Common myeloid progenitor, CD34-positive (primary cell): ENCODE measurements at places on chromosomes 3 and 15.

DNA sequence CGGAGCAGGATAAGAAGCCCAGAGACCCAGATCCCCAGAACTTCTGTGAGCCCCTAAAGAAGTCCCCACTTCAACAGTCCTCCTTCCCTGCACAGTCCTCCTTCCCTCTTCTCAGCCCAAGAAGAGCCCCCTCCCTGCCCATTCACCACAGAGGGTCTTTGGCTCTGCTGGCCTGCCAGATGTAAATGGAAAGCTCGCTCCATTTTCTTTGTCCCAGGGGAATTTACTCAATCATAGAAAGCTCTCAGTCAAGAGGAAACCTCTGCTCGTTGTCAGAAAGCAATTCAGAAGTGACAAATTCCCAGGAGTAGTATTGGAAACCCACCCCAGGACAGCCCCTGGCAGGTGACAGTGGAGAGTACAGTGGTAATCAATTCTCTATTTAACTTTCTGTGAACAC lies 105.5 kb upstream of the SMAD3 start:
- H3K4me1 ChIP-seq: peaks cover 10% of the 10 kb centered on the region
- no peaks in the 10 kb centered on the region for H3K27me3 ChIP-seq
- H3K4me3 ChIP-seq: no peak overlapping the region
- H3K36me3 ChIP-seq: no peaks in the 10 kb centered on the region
- DNase-seq: no peak

- peaks cover 62% of the 10 kb centered on the region for H3K4me1 ChIP-seq
- H3K27ac ChIP-seq: no peak overlapping the region
- no peak for DNase-seq
- H3K36me3 ChIP-seq: no peaks in the 10 kb centered on the region
- no peaks in the 10 kb centered on the region for H3K27me3 ChIP-seq
These were observed 722 bp downstream of the STRA6 start for GRCh38 chr15:74201710-74202420.

GRCh38 chr3:69082805-69083204 lies 1.9 kb upstream of the ARL6IP5 start:
- peak; percentile 76 for DNase-seq
- peaks cover 83% of the 10 kb centered on the region for H3K4me1 ChIP-seq
- H3K4me3 ChIP-seq: no peak overlapping the region
- no peaks in the 10 kb centered on the region for H3K27me3 ChIP-seq
- H3K27ac ChIP-seq: peak overlapping the region; percentile 27

DNA sequence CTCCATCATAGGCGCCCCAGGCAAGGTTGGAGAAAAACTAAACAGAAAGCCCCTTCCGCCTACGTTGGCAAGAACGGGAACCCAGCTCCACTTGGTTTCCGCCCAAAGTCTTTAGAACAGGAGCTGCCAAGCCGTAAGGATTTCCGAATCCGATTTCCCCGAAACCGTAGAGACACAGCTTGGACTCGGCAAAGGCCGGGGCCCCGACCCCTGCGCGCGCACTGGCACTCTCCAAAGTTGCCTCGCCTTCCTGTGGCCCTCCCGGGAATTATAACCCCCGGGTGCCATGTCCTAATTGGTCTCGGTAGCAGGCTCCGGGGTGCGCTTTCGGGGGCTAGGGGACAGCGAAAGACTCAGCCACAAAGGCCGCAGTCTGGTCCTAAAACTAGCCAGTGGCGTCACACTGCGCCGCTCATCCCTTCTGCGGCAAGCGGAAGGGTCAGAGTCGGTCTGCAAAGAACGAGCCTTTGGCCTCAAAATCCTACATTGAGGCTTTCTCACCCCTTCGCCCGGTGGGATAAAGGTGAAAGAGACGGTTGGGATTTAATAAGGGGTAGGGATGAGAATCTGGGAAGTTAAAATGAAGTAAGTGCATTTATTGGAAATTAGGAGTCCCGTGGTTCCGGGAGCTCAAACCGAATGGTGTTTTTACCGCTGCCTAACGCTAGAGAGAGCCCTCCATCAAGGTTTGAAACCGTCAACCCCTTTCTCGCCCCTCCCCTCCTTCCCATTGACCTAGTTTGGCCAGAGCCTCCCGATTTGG lies 6.8 kb downstream of the BCL6 start:
- H3K27me3 ChIP-seq: peaks cover 2% of the 10 kb centered on the region
- DNase-seq: peak; percentile 80
- peak overlapping the region; percentile 86 for H3K4me3 ChIP-seq
- no peak overlapping the region for H3K27ac ChIP-seq
- H3K36me3 ChIP-seq: no peaks in the 10 kb centered on the region
- H3K4me1 ChIP-seq: peaks cover 70% of the 10 kb centered on the region

DNA sequence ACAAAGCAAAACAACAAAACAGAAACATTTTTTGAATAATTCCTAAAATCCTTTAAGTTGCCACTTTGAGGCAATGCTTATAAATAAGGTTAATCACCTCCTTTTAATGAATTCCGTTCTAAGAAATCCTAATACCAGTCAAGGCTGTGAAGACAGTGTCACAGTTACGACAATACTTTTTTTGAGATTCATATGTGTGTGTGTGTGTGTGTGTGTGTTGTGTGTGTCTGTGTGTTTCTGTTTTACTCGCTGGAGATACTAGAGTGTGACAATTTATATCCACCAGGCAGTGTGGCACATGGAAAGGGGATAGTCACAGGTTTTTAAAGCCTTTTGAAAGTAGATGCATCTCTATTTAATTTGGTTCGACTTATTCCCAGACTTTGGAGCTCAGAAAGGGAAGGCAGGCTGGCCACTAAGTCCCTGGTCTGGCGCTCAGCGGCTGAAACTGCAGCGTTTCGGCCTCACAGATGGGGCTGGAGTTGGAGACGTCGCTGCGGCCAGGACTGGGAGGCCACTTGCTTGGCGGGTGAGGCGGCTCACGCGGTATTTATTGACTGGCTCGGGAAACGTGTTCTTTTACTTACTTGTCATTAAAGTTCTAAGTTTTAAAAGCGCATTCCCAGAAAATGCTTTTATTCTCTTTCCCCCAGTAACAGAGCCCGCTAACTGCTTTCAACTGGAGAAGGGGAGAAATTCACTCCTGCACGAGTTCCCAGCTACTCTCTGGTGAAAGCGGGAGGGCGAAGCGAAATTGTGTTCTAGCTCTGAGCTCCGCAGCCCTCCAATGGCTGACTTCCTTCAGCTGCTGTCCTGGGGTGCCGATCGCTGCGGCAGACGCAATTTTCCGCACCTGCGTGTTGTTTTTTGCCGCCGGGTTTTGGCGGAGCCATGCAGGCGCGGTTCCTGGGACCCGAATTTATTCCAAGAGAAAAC lies 13.7 kb downstream of the ZIC1 start:
- H3K4me1 ChIP-seq: peaks cover 10% of the 10 kb centered on the region
- H3K27ac ChIP-seq: no peak overlapping the region
- peaks cover 46% of the 10 kb centered on the region for H3K27me3 ChIP-seq
- H3K36me3 ChIP-seq: no peaks in the 10 kb centered on the region
- no peak for DNase-seq

- H3K36me3 ChIP-seq: no peaks in the 10 kb centered on the region
- H3K27me3 ChIP-seq: peaks cover 29% of the 10 kb centered on the region
- DNase-seq: no peak
- H3K4me1 ChIP-seq: peaks cover 5% of the 10 kb centered on the region
- no peak overlapping the region for H3K4me3 ChIP-seq
These were observed 3.4 kb downstream of the PDZRN3 start for GRCh38 chr3:73621388-73621787.

GRCh38 chr3:13651057-13651400 lies 102.1 kb downstream of the FBLN2 start:
- no peak overlapping the region for H3K27ac ChIP-seq
- no peak for DNase-seq
- H3K4me1 ChIP-seq: peaks cover 45% of the 10 kb centered on the region

DNA sequence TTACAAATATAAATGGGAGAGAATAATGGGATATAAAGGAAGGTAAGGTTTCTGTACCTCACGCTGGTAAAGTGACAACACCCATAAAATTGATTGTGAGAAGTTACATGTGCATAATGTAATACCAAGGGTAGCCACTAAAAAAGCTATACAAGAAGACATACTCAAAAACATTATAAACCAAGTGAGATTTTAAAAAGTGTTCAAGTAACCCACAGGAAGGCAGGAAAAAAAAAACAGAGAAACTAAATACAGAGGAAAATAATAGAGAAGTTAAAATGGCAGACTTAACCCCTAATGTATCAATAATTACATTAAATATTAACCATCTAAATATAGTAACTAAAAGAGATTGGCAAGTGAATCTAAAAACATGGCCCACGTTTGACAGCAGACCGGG lies 76.3 kb downstream of the PCSK6 start:
- H3K36me3 ChIP-seq: no peaks in the 10 kb centered on the region
- no peak overlapping the region for H3K4me3 ChIP-seq
- no peak overlapping the region for H3K27ac ChIP-seq
- no peaks in the 10 kb centered on the region for H3K4me1 ChIP-seq

DNA sequence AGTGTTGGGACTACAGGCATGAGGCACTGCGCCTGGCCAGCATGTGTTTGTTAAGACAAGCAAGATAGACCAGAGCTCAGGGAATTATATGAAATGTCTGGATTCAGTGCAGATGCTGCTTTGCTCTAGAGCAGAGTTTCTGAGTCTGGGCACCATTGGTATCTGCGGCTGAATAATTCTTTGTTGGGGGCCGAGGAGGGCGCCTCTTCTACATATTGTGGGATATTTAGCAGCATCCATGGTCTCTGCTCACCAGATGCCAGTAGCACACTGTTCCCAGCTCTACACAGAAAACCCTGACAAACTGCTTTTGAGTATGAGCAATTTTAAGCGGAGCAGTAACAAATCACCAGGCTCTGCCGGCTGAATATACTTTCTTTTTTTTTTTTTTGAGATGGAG lies 3.6 kb upstream of the LDHAL6B start:
- H3K36me3 ChIP-seq: peaks cover 26% of the 10 kb centered on the region
- DNase-seq: no peak
- no peak overlapping the region for H3K27ac ChIP-seq
- H3K27me3 ChIP-seq: no peaks in the 10 kb centered on the region

DNA sequence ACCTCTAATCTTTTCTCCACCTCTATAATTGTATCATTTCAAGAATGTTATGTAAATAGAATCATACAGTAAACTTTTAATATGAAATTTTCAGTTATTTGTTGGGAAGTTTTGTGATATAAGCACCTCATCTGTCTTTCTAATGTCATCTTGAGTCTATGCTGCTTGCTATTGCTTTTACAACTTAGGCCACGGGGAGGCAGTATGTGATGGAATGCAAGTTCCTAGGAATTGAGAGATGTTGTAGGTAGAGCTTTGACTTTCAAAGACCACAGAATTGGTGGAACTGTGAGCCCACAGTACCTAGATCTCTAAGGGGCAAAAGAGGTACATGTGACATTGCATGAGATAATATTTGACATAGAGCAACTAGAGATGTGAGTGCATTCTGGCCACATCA lies 328.3 kb downstream of the MFSD1 start:
- no peaks in the 10 kb centered on the region for H3K36me3 ChIP-seq
- no peaks in the 10 kb centered on the region for H3K27me3 ChIP-seq
- no peaks in the 10 kb centered on the region for H3K4me1 ChIP-seq
- H3K4me3 ChIP-seq: no peak overlapping the region

DNA sequence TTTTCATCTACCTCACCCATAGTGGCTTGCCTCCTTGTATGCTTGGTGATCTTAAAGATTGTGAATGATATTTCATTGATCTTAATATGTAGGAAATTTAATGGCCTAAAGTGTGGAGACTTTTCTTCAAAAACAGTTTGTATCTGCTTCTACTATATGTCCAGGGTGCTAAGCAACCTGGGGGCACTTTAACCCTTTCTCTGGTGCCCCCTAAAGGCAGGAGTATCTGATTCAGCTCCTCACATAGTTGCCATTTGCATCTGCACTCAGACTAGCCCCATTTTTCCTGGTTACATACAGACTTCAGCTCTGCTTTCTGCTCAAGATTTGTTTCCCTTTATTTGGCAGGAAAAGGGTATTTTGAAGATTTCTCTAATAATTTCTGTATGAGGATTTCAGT lies 5.2 kb upstream of the PFN2 start:
- no peak overlapping the region for H3K27ac ChIP-seq
- no peak for DNase-seq
- H3K27me3 ChIP-seq: peaks cover 36% of the 10 kb centered on the region

DNA sequence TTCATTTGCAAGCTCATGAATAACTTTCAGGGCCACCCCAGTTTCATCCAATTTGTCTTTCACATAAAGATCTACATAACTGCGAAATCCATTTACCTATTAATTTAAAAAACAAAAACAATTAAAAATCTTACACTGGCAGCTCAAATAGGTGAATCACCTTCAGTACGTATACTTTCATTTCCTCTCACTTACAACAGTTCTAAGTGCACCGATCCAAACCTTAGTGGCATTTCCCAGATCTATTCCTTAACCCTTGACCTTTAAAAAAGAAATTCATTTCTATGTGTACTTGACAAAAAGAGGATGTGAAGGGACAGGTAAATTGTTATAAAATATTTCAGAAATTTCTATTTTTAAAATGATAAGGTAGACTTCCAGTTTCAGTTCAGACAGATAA lies 30.8 kb downstream of the TOP2B start:
- H3K27me3 ChIP-seq: no peaks in the 10 kb centered on the region
- H3K27ac ChIP-seq: no peak overlapping the region
- peaks cover 77% of the 10 kb centered on the region for H3K36me3 ChIP-seq
- no peaks in the 10 kb centered on the region for H3K4me1 ChIP-seq
- no peak for DNase-seq
- H3K4me3 ChIP-seq: no peak overlapping the region

- H3K27ac ChIP-seq: no peak overlapping the region
- DNase-seq: no peak
- H3K36me3 ChIP-seq: no peaks in the 10 kb centered on the region
- H3K4me1 ChIP-seq: no peaks in the 10 kb centered on the region
- H3K4me3 ChIP-seq: no peak overlapping the region
- peaks cover 2% of the 10 kb centered on the region for H3K27me3 ChIP-seq
These were observed 63.0 kb upstream of the TPRG1 start for GRCh38 chr3:189108735-189109134.

DNA sequence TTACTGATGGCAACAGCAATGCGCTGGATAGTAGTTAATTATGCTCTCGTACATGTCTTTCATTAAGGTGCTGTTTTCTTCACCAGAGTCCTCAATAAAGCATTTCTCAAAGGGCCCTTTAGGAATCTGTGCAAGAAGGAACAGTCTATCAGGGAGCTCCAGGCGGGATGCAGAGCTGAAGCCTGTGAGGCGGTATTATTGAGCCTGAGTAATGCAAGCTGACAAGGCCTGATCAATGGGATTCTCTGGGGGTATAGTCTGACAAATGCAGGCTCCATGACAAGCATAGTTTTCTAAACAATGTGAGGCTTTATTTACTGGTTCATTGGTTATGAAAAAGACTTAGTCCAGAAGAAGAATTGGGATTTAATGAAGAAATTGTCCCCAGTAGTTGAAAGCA lies 530.9 kb upstream of the CBLB start:
- DNase-seq: no peak
- no peak overlapping the region for H3K4me3 ChIP-seq
- no peaks in the 10 kb centered on the region for H3K36me3 ChIP-seq
- H3K4me1 ChIP-seq: no peaks in the 10 kb centered on the region

GRCh38 chr3:155032918-155033317 lies 47.2 kb upstream of the MME start:
- H3K27me3 ChIP-seq: no peaks in the 10 kb centered on the region
- DNase-seq: peak; percentile 14
- H3K27ac ChIP-seq: peak overlapping the region; percentile 4
- no peaks in the 10 kb centered on the region for H3K36me3 ChIP-seq
- no peak overlapping the region for H3K4me3 ChIP-seq
